ENCODE measurements at places on chromosomes 5 and 9. TPM values are rescaled to one million over a fixed set of nuclear protein-coding genes. Genes with fewer than 3 reads are reported as not detected.

GRCh38 chr5:148012801-148013200 is 51.0 kb upstream of the SPINK5 start:
- H3K36me3 ChIP-seq, result peaks cover 6% of the 10 kb centered on the region
- H3K27me3 ChIP-seq, result no peaks in the 10 kb centered on the region
- H3K4me1 ChIP-seq, result peaks cover 8% of the 10 kb centered on the region
- H3K4me3 ChIP-seq, result no peak overlapping the region

GRCh38 chr9:126233175-126233574 is 93.5 kb upstream of the MVB12B start:
- no peak overlapping the region for H3K4me3 ChIP-seq
- peaks cover 22% of the 10 kb centered on the region for H3K27me3 ChIP-seq
- DNase-seq, result no peak
- H3K4me1 ChIP-seq, result peaks cover 1% of the 10 kb centered on the region
- no peaks in the 10 kb centered on the region for H3K36me3 ChIP-seq

DNA sequence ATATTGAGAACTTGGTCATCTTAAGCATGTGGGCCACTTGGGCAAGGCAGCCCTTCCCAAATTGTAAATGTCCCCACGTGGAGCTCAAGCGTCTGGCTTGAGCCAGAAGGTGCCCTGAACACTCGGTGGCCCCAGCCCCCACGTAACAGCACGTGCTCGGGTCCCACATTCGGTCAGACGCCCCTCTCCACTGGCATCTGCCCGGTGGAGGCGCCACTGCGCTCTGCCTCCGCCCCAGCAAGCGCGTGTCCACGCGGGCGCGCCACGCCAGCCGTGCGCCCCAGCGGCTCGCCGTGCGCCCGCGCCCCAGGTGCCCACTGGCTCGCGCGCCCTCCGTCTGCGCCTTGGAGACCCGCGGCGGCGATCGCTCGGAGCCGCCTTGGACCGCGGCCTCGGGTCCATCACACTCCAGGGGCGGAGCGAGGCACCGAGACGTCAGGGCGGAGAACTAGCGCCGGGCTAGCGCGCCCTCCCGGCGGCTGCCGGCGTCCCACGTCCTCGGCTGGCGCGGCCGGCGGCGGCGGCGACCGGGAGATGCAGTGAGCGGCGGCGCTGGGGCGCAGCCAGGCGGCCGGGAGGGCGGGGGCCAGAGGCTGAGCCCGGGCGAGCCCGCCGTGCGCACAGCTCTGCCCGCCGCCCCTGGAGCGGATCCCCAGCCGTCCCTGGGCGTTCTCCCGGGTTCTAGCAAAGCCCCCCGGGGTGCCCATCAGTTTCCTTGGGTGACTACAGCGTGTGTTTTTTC is at the start of gene PALM2AKAP2:
TSS of gene PALM2AKAP2 (plus strand) at position 488 of the 742 bp plus-strand sequence. CDS start 291 bp downstream, outside the sequence.
- H3K27me3 ChIP-seq, result peaks cover 71% of the 10 kb centered on the region
- peak; percentile 52 for DNase-seq
- H3K4me1 ChIP-seq, result peaks cover 3% of the 10 kb centered on the region
- peak within 1 kb of the TSS; percentile 76 for H3K27ac ChIP-seq
- peak within 1 kb of the TSS; percentile 69 for H3K4me3 ChIP-seq
- H3K36me3 ChIP-seq, result no peaks in the 10 kb centered on the region

DNA sequence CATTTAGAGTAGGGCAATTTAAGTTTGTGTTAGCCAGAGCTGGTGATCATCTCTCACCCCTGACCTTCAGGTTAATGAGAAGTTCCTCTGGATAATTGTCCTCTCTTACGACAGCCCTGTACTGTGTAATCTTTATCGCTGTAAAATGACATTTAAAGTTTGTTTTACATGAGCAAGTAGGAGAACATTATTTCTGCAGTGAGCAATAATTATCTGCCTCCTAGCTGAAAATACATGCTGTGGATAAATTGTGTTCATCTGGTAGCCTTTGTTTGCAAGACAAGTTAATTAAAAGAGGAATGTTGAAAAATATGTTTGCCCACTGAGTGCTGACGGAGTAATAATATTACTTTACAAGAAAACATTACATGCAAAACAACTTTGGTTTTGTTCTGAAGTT is 1083.8 kb upstream of the NUDT12 start:
- no peaks in the 10 kb centered on the region for H3K36me3 ChIP-seq
- H3K4me1 ChIP-seq, result peaks cover 30% of the 10 kb centered on the region
- no peaks in the 10 kb centered on the region for H3K27me3 ChIP-seq
- H3K4me3 ChIP-seq, result no peak overlapping the region

- peak overlapping the region; percentile 66 for H3K4me3 ChIP-seq
- H3K4me1 ChIP-seq, result peaks cover 35% of the 10 kb centered on the region
- H3K27ac ChIP-seq, result peak overlapping the region; percentile 91
- no peak for DNase-seq
- no peaks in the 10 kb centered on the region for H3K36me3 ChIP-seq
Measured at GRCh38 chr9:94164806-94165549, 80.7 kb downstream of the PTPDC1 start.

DNA sequence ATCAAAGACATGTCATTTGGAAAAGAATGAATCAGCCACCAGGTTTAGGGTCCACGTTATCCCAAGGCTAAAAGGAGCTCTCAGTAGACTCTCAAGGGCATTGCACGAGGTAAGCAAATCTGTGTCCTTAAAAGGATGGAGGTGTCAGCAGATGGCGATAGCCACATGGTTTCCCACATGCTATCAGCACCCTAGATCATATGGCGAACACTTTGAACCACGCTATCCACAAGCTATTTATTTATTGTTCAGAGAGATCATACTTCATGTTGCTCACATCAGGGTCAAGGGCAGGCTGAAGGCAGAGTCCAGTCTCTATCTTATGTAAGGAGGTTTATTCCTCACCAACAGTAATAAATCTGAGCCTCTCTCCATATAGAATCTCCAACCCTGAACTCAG is 43.7 kb downstream of the CDH6 start:
- no peak for DNase-seq
- H3K27ac ChIP-seq, result no peak overlapping the region
- no peaks in the 10 kb centered on the region for H3K27me3 ChIP-seq
- H3K36me3 ChIP-seq, result peaks cover 19% of the 10 kb centered on the region
- H3K4me1 ChIP-seq, result peaks cover 1% of the 10 kb centered on the region

GRCh38 chr5:1498623-1499416 is 24.9 kb downstream of the LPCAT1 start:
- H3K4me1 ChIP-seq, result no peaks in the 10 kb centered on the region
- no peak for DNase-seq
- no peak overlapping the region for H3K4me3 ChIP-seq
- H3K27ac ChIP-seq, result no peak overlapping the region
- peaks cover 2% of the 10 kb centered on the region for H3K36me3 ChIP-seq

GRCh38 chr9:93577078-93577974 is 942 bp downstream of the PHF2 start:
- peak overlapping the region; percentile 83 for H3K4me3 ChIP-seq
- peaks cover 45% of the 10 kb centered on the region for H3K4me1 ChIP-seq
- no peaks in the 10 kb centered on the region for H3K36me3 ChIP-seq
- DNase-seq, result no peak
- H3K27ac ChIP-seq, result peak overlapping the region; percentile 93
- H3K27me3 ChIP-seq, result no peaks in the 10 kb centered on the region

- DNase-seq, result no peak
- no peaks in the 10 kb centered on the region for H3K36me3 ChIP-seq
- no peak overlapping the region for H3K27ac ChIP-seq
- no peaks in the 10 kb centered on the region for H3K27me3 ChIP-seq
Measured at GRCh38 chr5:52743970-52744369, 43.7 kb upstream of the ITGA1 start.

- no peak overlapping the region for H3K4me3 ChIP-seq
- H3K36me3 ChIP-seq, result no peaks in the 10 kb centered on the region
- H3K27ac ChIP-seq, result no peak overlapping the region
- peaks cover 2% of the 10 kb centered on the region for H3K4me1 ChIP-seq
- no peak for DNase-seq
- H3K27me3 ChIP-seq, result no peaks in the 10 kb centered on the region
Measured at GRCh38 chr5:89308606-89309040, 425.6 kb upstream of the MEF2C start.

DNA sequence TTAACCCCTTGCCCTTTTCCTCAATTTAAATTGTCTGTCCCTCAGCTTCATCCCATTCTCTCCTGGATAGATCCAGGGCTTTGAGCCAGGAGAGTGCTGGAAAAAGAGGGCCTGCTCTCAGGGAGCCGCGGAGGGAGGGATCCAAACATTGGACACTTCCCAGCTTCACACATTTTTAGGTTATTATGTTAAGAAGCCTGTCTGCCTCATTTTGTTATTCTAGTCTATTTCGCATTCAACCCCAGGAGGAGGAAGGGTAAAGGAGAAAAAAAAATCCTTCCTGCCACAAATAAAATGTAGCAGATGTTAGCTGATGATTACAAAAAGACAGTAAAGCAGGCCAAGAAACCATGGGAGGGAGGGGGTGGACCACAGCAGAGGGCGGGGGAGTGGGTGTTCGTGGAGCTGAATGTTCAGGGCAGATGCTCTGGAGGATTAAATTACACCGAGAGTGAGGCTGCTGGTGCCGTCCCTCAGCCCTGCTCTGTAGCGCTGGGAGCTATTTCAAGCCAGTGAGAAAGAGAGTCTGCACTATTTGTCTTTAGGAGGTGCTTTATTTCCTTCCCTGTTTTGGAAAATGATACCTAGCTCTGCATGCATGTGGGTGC is 60.6 kb upstream of the ZFR start:
- peaks cover 46% of the 10 kb centered on the region for H3K27me3 ChIP-seq
- H3K4me1 ChIP-seq, result peaks cover 3% of the 10 kb centered on the region
- no peaks in the 10 kb centered on the region for H3K36me3 ChIP-seq
- H3K27ac ChIP-seq, result no peak overlapping the region
- H3K4me3 ChIP-seq, result no peak overlapping the region

- peaks cover 15% of the 10 kb centered on the region for H3K4me1 ChIP-seq
- peak overlapping the region; percentile 95 for H3K27ac ChIP-seq
- no peaks in the 10 kb centered on the region for H3K27me3 ChIP-seq
- no peak for DNase-seq
Measured at GRCh38 chr9:19102181-19102630, 498 bp downstream of the HAUS6 start.

DNA sequence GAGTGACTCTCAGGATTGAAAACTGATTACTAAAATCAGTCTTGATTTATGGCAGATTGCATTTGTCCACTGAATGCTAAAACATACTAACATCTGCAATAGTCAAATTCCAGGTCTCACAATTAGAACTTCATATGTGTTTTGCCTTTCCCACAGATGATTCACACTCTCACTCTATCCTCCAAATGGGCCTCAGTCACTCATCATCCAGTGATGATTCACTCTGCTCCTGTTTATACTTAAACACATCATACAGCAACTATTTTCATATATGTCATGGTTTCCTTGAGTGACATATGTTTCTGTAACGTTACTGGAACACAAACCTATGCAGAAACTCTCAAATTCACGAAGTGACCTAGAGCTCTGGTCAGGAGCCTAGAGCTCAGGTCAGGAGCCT is 512.9 kb downstream of the HINT1 start:
- H3K4me1 ChIP-seq, result no peaks in the 10 kb centered on the region
- H3K27me3 ChIP-seq, result no peaks in the 10 kb centered on the region
- no peak for DNase-seq
- H3K36me3 ChIP-seq, result no peaks in the 10 kb centered on the region
- no peak overlapping the region for H3K4me3 ChIP-seq
- H3K27ac ChIP-seq, result no peak overlapping the region

DNA sequence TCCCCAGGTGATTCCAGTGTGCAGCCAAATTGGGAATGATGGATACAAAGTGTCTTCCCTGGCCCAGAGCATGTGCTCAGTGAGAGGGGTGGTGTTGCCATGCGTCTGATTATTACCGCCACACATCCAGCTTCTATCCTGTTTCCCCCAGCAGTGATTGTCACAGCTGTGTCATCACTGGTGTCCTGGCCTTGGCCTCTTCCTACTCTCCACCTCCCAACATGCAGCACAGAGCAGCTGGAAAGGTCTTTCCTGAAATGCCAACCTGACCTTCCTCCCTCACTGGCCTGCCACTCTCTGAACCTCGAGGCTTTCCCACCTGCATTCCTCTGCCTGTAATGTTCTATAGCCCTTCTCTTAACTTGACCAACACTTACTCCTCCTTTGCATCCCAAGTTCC is 60.0 kb downstream of the TMOD1 start:
- H3K36me3 ChIP-seq, result no peaks in the 10 kb centered on the region
- H3K27me3 ChIP-seq, result no peaks in the 10 kb centered on the region
- no peak for DNase-seq
- H3K4me3 ChIP-seq, result no peak overlapping the region
- H3K27ac ChIP-seq, result no peak overlapping the region

DNA sequence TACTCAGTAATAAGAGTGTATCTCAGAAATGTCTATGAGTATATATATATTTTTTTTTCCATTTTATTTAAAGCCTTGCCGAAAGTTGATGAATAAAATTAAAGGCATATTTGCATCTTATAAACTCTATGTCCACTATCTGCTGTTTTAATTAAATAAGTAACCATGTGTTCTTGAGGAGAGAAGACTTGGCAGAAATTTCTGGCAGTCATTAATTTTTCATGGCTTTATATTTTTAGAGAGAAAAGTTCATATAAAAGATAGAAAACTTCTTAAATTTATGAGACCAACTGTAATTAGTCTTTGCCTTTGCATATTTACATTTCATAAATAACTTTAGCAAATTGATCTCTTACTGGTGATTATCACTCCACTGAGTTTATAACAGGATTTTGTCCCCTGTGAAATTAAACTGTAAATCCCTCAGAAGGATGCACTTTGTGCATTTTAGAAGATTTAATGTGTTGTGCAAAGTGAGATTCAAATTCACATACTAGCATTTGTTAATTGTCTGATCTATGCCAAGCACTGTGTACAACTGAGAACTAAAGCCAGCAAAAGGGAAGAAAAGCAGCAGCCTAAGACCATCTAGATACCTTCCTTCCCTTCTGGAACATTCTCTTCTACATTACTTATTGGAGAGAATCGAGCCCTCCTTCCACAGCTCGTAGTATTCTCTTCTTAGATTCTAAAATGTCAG is 108.7 kb downstream of the SNCAIP start:
- H3K27ac ChIP-seq, result no peak overlapping the region
- no peak for DNase-seq
- H3K4me1 ChIP-seq, result peaks cover 37% of the 10 kb centered on the region
- H3K27me3 ChIP-seq, result no peaks in the 10 kb centered on the region

GRCh38 chr5:138177941-138178515 is 402 bp downstream of the BRD8 start:
- H3K27ac ChIP-seq, result no peak overlapping the region
- H3K4me1 ChIP-seq, result peaks cover 4% of the 10 kb centered on the region
- peaks cover 11% of the 10 kb centered on the region for H3K36me3 ChIP-seq
- no peak for DNase-seq
- no peaks in the 10 kb centered on the region for H3K27me3 ChIP-seq

- no peaks in the 10 kb centered on the region for H3K27me3 ChIP-seq
- no peak for DNase-seq
- no peaks in the 10 kb centered on the region for H3K36me3 ChIP-seq
Measured at GRCh38 chr5:134545070-134545868, 19.8 kb downstream of the JADE2 start.

GRCh38 chr5:169703813-169704212 is 66.7 kb downstream of the DOCK2 start:
- H3K4me3 ChIP-seq, result no peak overlapping the region
- H3K27ac ChIP-seq, result no peak overlapping the region
- peaks cover 29% of the 10 kb centered on the region for H3K27me3 ChIP-seq
- no peak for DNase-seq
- no peaks in the 10 kb centered on the region for H3K36me3 ChIP-seq
- H3K4me1 ChIP-seq, result peaks cover 9% of the 10 kb centered on the region

- H3K27me3 ChIP-seq, result peaks cover 36% of the 10 kb centered on the region
- H3K27ac ChIP-seq, result no peak overlapping the region
- peaks cover 12% of the 10 kb centered on the region for H3K4me1 ChIP-seq
- no peak for DNase-seq
Measured at GRCh38 chr5:94375801-94376200, 242.6 kb downstream of the KIAA0825 start.

TPM2 gene
- total RNA-seq, result 32.4 TPM

PKD2L2 gene
- total RNA-seq, result not detected

KIAA1191 gene
- 109 TPM for total RNA-seq

PCDHA10 gene
- 18.3 TPM for total RNA-seq

MEGF10 gene
- total RNA-seq, result 12.5 TPM

GAPT gene
- not detected for total RNA-seq

LCN2 gene
- not detected for total RNA-seq

GABBR2 gene
- 0.49 TPM for total RNA-seq

C5orf58 gene
- total RNA-seq, result not detected
